ENCODE measurements at places on chromosomes 3 and 15. TPM values are rescaled to one million over a fixed set of nuclear protein-coding genes. Genes with fewer than 3 reads are reported as not detected.

DNA sequence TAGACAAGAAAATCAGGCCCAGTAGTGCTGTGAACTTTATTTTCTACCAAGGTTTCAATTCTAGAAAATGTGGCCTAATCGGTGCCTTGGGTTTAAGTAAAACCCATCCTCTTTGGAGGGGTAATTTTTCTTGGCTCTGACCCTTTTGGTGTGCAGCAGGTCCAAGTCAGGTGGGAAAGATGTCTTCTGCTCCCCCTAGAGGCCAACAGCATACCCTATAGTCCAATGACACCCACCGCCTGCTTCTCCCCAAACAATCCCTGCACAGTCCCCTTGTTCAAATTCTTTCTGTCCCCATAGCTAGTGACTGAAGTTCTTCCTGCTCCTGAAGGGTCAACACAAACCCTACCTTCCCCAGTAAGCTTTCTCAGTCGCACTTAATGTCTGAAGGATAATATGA, 261.8 kb upstream of the GOLGA6L4 start:
- no peak overlapping the region for H3K4me3 ChIP-seq
- peaks cover 6% of the 10 kb centered on the region for H3K27me3 ChIP-seq
- H3K4me1 ChIP-seq = no peaks in the 10 kb centered on the region
- DNase-seq = no peak
- H3K36me3 ChIP-seq = peaks cover 4% of the 10 kb centered on the region

GRCh38 chr3:172513488-172513887, 9.7 kb downstream of the TNFSF10 start:
- peaks cover 13% of the 10 kb centered on the region for H3K27me3 ChIP-seq
- no peaks in the 10 kb centered on the region for H3K4me1 ChIP-seq
- H3K4me3 ChIP-seq = no peak overlapping the region
- no peak overlapping the region for H3K27ac ChIP-seq

GRCh38 chr3:56878074-56878473, 76.3 kb upstream of the ARHGEF3 start:
- no peak for DNase-seq
- H3K4me1 ChIP-seq = peaks cover 7% of the 10 kb centered on the region
- no peaks in the 10 kb centered on the region for H3K36me3 ChIP-seq

DNA sequence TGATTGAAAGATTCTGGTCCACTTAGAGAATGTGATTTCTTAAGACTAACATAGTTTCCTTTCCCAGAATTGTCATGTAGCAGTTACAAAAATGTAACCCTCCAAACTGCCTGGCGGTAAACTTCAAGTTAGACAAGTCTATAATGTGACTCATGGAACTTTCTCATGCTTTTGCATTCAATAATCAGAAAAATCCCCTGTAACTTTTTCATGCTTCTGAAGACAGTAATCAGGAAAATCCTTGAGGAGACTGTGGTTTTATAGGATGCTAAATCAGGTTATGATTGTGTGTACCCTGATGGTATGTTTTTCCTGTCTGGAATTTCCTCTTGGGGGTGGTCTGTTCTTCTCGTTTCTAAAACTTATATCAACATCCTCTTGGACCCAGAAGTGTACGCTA, 74.0 kb upstream of the RARB start:
- H3K36me3 ChIP-seq = peaks cover 4% of the 10 kb centered on the region
- DNase-seq = no peak
- no peak overlapping the region for H3K4me3 ChIP-seq
- H3K27me3 ChIP-seq = no peaks in the 10 kb centered on the region
- H3K4me1 ChIP-seq = peaks cover 10% of the 10 kb centered on the region

DNA sequence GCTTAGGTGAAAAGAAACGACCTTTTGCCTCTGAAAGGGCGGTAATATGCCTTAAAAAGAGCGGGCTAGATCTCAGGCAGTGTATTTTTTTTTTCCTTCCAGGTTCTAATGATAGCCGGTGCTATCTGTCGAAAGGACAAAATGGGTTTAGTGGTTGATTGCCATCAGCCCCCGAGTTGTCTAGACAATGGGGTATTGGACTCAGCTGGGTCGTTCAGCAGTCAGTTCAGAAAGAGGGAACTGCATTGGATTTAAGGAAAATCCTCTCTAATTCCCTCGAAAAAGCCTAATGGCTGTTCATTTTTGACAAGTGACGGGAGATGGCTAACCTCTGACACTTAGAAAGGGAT, 728 bp downstream of the EIF2B5 start:
- peak overlapping the region; percentile 93 for H3K27ac ChIP-seq
- H3K4me3 ChIP-seq = peak overlapping the region; percentile 96
- peaks cover 22% of the 10 kb centered on the region for H3K4me1 ChIP-seq

Gene UBAP1L
- 5.8 TPM for total RNA-seq

DNA sequence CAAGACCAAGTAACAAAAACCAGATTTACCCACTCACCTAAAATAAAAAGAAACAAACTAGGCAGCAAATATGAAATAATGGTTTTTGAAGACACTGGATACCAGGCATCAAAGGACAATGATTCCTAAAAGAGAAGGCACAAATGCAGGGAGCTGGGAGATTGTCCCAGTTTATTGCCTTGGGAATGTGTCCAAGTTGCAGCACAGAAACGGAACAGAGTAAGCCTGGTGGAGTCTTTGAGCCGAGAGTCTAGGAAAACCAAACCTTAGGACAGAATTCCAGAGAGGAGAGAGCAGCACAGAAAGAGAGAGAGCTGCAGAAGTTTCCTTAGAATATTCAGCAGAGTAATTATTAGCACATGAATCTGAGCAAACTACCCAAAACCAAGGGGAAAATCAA, 7.8 kb upstream of the ARF4 start:
- peaks cover 18% of the 10 kb centered on the region for H3K36me3 ChIP-seq
- H3K4me3 ChIP-seq = no peak overlapping the region
- no peaks in the 10 kb centered on the region for H3K27me3 ChIP-seq
- no peak for DNase-seq

GRCh38 chr15:98805434-98806274, 157.3 kb downstream of the IGF1R start:
- DNase-seq = no peak
- H3K27me3 ChIP-seq = no peaks in the 10 kb centered on the region
- H3K36me3 ChIP-seq = peaks cover 2% of the 10 kb centered on the region
- peaks cover 31% of the 10 kb centered on the region for H3K4me1 ChIP-seq
- no peak overlapping the region for H3K4me3 ChIP-seq

- no peak overlapping the region for H3K4me3 ChIP-seq
- peaks cover 25% of the 10 kb centered on the region for H3K27me3 ChIP-seq
- no peak for DNase-seq
- H3K4me1 ChIP-seq = peaks cover 20% of the 10 kb centered on the region
These were observed 282.6 kb downstream of the FGF12 start for GRCh38 chr3:192444791-192445106.

DNA sequence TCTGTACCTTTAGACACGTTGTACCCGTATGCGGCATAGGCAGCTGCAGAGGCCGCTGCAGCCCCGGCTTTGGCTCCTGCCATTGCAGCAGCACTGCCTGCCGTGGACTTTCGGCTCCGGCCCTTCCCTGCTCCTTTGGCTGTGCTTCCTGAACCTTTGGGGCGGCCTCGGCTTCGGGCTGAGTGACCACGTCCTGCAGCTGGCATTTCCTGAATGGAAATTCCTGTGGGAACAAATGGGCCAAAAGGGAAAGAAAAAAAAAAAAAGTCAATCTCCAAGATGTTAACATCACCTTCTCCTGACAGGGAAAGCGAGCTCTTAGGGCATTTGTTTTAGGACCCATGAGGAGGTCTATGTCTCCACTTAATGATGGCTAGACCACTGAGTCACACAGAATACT, 29.6 kb downstream of the CHAC1 start:
- DNase-seq = no peak
- no peaks in the 10 kb centered on the region for H3K4me1 ChIP-seq
- no peak overlapping the region for H3K4me3 ChIP-seq
- no peak overlapping the region for H3K27ac ChIP-seq

DNA sequence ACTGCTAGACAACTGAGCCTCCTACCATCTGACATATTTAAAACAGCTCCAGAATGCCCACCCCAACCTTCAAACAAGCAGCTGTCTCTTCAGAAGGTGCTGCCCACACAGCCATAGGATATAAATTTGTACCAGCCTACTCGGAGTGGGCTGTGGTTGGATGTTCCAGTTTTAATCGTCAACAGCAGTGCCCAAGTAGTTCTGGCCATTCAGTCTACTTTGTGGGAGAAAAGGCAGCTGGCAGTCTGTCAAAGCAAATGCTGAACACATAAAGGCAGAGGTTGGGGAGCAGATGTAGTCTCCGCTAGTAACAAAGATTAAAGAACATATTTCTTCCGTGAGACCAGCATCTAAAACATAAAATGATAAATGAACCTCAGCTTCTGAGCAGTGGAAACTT, 15.9 kb upstream of the ERC2 start:
- H3K4me1 ChIP-seq = no peaks in the 10 kb centered on the region
- DNase-seq = no peak
- no peaks in the 10 kb centered on the region for H3K36me3 ChIP-seq
- peaks cover 7% of the 10 kb centered on the region for H3K27me3 ChIP-seq

DNA sequence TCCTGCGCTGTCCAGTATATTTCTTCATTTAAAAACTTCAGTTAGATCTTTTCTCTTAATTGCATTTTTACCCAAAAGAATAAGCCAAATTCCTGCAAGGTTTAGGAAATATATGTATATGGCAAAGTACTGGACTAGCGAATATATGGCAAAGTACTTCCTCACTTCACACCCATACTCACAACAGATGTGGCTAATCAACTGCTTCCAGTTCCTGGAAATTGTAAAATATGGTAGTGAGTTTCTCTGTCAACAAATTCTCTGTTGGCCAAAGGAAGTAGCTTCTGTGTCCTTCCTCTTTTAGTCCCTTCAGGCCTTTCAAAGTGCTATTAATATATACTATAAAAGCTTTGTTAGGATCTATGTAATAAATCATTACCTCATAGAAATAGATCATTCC, 22.0 kb downstream of the GPR15 start:
- no peaks in the 10 kb centered on the region for H3K36me3 ChIP-seq
- H3K4me1 ChIP-seq = no peaks in the 10 kb centered on the region
- H3K27me3 ChIP-seq = no peaks in the 10 kb centered on the region
- H3K4me3 ChIP-seq = no peak overlapping the region
- H3K27ac ChIP-seq = no peak overlapping the region
- DNase-seq = no peak

DNA sequence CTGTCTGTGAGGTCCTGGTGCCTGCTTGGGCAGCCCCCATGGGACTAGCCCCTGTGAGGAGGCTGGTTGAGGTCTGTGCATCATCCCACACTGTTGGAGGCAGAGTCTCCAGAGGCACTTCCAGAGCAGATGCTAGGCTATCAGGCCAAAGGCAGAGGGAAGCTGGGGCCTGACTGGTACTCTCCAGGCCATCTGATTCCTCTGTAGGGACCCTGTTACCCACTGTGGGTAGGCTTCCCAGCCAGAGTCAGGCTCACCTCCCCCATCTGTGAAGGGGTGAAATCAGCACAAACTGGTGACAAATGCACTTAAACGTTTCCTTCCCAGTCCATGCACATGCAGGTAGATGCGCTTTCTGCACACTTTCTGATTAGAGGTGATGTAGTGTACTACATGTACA, 212.6 kb upstream of the TOPAZ1 start:
- H3K4me3 ChIP-seq = no peak overlapping the region
- no peak overlapping the region for H3K27ac ChIP-seq
- H3K27me3 ChIP-seq = peaks cover 55% of the 10 kb centered on the region
- DNase-seq = no peak
- no peaks in the 10 kb centered on the region for H3K4me1 ChIP-seq

Gene EAF2
- 7.6 TPM for total RNA-seq

Gene CHRNA7
- total RNA-seq = 5.1 TPM

- no peaks in the 10 kb centered on the region for H3K36me3 ChIP-seq
- peaks cover 2% of the 10 kb centered on the region for H3K4me1 ChIP-seq
- no peak overlapping the region for H3K27ac ChIP-seq
- no peak overlapping the region for H3K4me3 ChIP-seq
- DNase-seq = no peak
These were observed 585.3 kb upstream of the BCHE start for GRCh38 chr3:166422556-166422955.

- no peaks in the 10 kb centered on the region for H3K27me3 ChIP-seq
- no peak for DNase-seq
- no peak overlapping the region for H3K4me3 ChIP-seq
- no peaks in the 10 kb centered on the region for H3K36me3 ChIP-seq
- H3K4me1 ChIP-seq = peaks cover 2% of the 10 kb centered on the region
These were observed 13.5 kb upstream of the TSC22D2 start for GRCh38 chr3:150394606-150395005.

DNA sequence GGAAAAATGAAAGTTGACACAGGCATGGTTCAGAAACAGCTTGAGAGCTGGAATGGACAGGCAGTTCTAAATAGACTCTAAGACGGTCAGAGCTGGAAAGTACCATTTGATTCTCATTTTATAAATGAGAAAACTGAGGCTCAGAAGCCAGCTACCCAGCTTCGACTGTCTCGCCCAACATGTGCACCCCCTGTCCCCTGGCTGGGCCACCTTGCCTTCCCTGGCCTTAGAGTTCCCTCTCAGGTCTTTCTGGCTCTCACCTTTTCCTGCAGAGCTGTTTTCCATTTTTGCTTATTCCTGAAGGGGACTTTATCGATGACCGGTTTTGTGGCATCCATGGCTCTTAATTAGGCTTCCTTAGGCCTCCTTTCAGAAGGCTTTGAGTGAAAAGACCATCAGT, 17.3 kb upstream of the DOCK3 start:
- DNase-seq = no peak
- H3K4me1 ChIP-seq = no peaks in the 10 kb centered on the region
- H3K27me3 ChIP-seq = peaks cover 13% of the 10 kb centered on the region
- no peak overlapping the region for H3K4me3 ChIP-seq

Gene ZCWPW2
- 0.81 TPM for total RNA-seq

DNA sequence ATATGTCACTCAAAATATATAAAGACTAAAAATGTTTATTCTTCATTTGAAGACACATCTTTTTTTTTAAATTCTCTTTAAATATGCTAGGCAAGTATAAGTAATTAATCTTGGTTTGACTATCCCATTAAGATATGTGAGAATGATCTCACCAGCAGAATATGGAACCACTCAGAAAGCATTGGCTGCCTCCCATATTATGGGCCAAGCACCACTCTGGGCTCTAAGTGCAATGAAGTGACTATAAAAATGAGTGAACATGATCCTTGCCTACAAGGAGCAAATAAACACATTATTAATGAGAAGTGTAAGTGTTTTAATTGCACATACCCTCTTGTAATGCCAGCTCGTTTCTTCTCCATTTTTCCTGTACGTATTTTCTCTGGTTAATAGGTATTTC, 328.5 kb downstream of the NAALADL2 start:
- no peak overlapping the region for H3K27ac ChIP-seq
- no peak overlapping the region for H3K4me3 ChIP-seq
- no peak for DNase-seq
- no peaks in the 10 kb centered on the region for H3K4me1 ChIP-seq
- H3K27me3 ChIP-seq = no peaks in the 10 kb centered on the region

Gene TSC22D2
- 35.5 TPM for total RNA-seq

DNA sequence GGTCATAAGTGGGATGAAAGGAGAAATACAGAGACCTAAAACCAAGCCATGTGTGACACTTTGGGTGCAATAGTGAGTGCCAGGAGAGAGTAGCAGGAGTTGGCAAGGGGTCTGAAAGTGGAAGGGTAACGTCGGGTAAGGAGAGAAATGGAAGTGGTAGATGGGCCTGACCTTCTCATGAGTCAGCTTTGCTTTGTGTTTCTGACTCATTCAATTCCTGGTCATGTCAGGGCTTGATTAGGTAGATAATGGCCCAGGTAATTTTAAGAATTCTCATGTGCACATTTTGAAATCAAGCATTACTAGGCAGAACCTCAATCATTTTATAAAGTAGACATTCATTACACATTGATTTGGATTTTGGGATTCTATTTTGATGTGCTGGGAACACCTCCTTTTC, 262.5 kb downstream of the SOX2 start:
- peaks cover 15% of the 10 kb centered on the region for H3K4me1 ChIP-seq
- H3K27ac ChIP-seq = no peak overlapping the region

GRCh38 chr15:66808181-66808824, 106.3 kb downstream of the SMAD6 start:
- peaks cover 7% of the 10 kb centered on the region for H3K4me1 ChIP-seq
- no peaks in the 10 kb centered on the region for H3K36me3 ChIP-seq
- no peaks in the 10 kb centered on the region for H3K27me3 ChIP-seq
- DNase-seq = no peak
- no peak overlapping the region for H3K4me3 ChIP-seq
